ENCODE measurements at places on chromosomes 2 and 18.

- DNase-seq, result no peak
These were observed 103.0 kb downstream of the ACKR3 start for GRCh38 chr2:236672606-236673005.

DNA sequence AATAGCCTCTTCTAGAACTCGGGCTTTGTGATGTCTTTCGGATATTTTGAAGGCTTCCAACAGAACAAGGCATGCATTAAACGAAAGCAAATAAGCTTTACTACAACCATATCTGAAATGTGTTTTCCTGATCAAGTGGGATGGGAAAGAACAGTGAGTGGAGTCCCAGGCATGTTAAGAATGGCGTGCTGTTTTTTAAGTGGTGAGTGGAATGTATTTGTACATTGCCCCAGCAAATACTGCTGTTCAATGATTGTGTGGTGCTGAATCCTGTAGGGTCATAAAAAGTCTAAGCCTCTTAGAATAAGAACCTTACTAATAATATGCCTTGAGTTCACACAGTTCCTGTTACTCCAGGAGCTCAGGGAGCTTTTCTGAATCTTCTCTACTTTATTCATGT is 52.5 kb downstream of the POMC start:
- DNase-seq, result no peak

DNA sequence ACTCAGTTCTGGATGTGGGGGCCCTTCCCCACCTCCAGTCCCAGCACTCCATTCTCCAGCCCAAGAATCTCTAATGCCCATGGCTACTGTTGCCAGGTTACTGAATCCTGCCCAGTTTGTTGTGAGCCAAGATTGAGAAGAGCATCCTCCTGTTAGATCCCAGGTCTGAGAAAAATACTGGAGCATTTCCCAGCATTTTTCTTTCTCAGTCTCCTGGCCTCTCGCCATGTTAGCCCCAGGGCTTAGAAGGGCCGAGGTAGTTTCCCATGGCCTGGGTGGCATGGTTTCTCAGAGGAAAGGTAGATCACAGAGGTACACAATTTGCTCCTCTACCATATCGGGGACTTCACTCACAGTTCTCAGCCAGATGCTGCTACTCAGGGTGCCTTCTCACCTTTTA is 135.7 kb downstream of the OTX1 start:
- DNase-seq, result no peak

- DNase-seq, result no peak
These were observed 4.8 kb downstream of the TNFRSF11A start for GRCh38 chr18:62329691-62330454.

DNA sequence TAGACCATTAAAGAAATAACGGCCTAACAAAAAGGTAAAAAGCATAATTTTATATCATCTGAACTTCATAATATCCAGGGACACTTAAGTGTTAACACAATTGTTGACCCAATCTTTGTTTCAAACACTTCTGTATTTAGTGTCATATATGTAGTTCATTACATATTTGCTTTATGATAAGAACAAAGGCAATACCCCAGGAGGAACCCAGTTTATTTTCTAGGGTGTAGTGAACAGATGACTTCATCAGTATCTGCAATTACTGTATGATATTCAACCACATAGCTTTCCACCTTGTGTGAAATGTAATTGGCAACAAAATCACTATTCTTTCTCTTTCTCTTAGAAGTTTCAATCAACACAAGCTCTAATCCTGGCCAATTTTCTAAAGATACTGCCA is 177.8 kb downstream of the SLC39A10 start:
- no peak for DNase-seq

DNA sequence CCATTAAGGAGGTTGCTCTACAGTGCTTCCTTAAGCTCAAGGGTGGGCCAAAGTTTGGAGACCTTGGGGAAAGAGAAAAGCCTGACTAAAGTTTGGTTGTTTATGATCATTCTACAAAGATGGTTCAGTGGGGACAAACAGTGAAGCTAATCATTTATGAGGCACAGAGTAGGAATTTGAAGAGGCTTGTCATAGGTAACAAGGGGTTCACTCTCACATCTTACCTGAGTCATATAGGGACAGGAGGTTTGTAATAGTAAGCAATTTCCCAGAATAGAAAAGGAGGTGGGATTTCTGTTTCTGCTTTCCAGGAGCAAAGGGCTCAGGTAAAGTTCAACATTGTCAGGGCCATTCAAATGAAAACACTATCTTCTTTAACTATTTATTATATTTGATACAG is 787.9 kb downstream of the CPS1 start:
- DNase-seq, result no peak

DNA sequence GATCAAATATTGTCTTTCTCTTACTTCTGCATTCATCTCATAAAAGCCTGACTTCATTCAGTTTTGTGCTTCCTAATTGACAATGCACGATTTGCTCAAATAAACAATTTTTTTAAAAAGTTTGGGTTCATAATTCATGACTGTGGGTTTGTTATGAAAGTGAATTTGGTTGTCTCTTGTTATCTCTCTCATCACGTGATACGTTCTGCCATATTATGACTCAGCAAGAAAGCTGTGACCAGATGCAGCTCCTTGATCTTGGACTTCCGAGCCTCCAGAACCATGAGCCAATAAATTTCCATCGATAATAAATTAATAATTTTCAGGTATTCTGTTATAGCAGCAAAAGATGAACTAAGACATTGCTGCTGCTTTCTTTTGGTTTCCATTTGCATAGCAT is 156.5 kb upstream of the LRATD1 start:
- no peak for DNase-seq

- DNase-seq, result no peak
These were observed 40.5 kb downstream of the ANO7 start for GRCh38 chr2:241228860-241229516.

DNA sequence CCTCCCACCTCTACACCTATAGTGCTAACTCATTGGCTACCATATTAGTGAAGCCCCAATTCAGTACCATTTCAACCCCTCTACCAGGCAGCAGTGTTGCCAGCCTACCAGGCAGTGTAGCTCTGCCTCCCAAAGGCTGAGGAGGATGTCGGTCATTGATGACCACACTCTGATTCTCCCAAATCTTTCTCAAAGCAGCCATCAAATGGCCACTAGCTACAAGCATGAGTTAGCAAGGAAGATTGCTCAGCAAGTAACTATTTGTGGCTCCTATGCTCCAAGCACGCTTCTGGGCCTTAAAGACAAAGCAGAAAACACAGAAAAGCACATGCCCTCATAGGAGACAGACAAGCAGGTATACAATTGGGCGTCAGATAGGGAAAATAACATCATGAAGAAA is 42.7 kb upstream of the AFF3 start:
- DNase-seq, result no peak

GRCh38 chr18:5197032-5197434 is at the start of gene AKAIN1:
TSS of gene AKAIN1 (minus strand) at chr18:5197257. CDS start at chr18:5197053, 204 bp downstream.
- DNase-seq, result peak; percentile 30

DNA sequence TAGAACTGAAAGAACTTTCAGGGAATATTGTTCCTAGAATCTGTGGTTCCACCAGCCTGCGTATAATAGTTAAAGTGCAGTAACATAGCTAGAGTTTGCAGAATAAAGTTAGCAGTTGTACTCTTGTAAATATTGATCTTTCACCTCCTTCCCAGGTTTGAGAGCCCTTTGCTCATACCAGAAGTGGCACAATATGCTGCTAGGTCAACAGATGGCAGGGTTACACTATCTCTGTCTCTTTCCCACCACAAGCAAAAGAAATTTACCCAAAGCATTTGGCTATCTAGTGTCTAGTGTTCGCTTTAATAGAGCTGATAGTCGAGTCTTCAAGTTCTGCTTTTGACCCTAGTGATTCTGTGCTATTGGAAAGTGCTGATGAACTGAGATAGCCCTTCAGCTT is 119.0 kb upstream of the KLHL14 start:
- no peak for DNase-seq

DNA sequence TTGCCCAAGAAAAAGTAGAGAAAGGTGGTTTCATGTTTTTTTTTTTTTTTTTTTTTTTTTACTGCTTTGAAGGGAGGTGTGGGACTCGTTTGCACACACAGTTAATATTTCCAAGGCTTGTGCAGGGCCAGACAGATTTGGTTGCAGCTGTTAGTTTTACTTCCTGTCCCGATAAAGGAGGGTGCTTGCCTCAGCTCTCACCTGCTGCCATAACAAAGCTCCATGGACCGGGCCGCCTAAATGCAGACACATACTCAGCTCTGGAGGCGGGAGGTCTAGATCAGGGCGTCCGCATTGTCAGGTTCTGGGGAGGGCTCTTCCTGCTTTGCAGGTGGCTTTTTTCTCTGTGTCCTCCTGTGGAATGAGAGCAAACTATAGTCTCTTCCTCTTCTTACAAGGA is 69.9 kb downstream of the ODC1 start:
- peak; percentile 49 for DNase-seq

DNA sequence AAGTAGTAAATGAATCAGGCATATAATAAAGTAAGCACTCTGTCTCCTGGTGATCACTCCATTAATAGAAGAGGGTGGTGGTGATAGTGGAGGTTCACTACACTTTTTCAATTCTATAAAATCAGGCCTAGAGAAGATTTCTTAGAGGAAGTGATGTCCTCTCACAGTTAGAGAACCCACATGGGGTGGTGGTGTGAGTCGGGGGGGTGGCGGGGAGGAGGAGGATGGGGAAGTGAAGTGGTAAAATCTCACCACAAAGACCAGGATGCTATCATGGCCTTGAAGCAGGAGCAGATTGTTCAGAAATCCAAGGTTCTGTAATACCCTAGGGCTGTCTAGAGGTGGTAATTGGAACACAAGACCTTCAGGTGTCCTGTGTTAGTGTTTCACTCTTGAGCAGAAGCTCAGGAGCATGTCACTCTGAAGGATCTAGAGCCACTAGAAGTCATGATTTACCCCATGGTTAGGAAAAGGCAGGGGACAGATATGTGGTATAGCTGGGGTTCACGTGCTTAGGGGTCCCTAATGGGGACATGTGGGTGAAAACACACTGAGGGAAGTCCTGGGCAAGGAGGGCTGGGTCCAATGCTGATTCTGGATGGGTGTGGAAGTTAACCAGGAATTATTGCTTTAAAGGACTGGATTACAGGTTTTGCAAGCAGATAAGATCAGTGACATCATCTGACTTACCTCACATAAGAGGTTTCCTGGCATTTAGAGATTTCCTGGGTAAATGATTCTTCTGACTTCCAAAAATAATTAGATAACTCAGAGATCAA is 31.0 kb downstream of the RNF125 start:
- no peak for DNase-seq

GRCh38 chr2:33291278-33292013 is 185.0 kb upstream of the RASGRP3 start:
- DNase-seq, result no peak

DNA sequence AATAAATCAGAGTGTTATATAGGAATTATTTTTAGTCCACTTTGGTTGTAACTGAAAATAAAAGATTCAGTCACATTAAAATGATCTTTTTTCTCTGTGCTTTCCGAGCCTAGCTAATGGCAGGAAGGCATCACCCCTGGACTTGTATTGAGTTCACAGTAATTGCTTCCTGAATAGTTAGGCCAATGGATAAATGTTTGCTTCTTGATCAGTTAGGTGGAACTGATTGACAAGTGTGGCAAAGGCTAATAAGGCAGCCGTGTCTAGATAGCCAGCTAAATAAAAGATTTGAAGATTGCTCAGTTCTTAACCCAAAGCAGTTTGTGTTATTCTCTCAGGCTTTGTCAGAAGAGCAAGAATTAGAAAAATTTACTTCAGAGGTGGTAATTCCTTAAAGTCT is 20.8 kb downstream of the FAM171B start:
- DNase-seq, result no peak
